ENCODE measurements at places on chromosomes 3 and 15.

DNA sequence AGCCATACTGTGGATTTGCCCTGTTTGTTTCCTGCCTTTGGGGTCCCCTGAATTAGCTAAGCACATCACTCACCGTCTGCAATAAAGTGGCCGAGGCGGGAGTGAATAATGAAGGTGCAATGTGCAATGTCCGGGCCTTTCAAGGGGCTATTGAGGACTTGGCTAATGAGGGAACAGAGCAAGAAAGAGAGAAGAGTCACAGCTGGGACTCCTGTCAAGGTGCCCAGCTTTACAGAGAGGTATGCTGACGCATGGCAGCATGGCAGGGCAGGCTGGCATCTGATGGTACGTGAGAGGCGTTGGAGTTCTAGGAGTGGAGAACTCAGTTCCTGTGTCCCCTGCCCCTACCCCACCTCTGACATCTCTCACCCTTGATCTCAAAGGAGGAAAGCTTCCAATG is 13.8 kb upstream of the ATP2B2 start:
- no peak for DNase-seq

GRCh38 chr15:73829523-73829922 is 43.8 kb upstream of the TBC1D21 start:
- no peak for DNase-seq

GRCh38 chr3:27076815-27077630 is 292.2 kb downstream of the NEK10 start:
- DNase-seq = no peak

- DNase-seq = peak; percentile 17
These were observed 21.7 kb upstream of the TBC1D21 start for GRCh38 chr15:73851689-73852088.

GRCh38 chr3:170584585-170585007 is 1.3 kb downstream of the SLC7A14 start:
- peak; percentile 47 for DNase-seq

DNA sequence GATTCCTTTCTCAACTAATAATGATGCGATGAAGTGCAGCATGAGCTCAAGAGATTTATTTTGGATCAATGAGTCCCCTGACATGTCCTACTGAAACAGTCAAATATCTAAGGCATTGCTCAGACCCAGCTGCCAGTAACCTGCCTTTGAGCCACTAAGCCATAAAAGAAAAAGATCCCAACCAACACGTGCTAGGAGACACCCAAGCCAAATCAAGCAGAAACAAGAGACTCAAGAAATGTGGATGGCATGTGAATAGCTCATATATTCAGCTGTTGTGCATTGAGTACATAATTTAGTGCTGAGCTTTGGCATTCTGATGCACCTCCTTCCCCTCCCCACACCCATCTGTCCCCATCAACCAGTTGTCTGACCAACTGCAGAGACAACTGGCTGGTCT is 29.2 kb downstream of the GJD2 start:
- no peak for DNase-seq

DNA sequence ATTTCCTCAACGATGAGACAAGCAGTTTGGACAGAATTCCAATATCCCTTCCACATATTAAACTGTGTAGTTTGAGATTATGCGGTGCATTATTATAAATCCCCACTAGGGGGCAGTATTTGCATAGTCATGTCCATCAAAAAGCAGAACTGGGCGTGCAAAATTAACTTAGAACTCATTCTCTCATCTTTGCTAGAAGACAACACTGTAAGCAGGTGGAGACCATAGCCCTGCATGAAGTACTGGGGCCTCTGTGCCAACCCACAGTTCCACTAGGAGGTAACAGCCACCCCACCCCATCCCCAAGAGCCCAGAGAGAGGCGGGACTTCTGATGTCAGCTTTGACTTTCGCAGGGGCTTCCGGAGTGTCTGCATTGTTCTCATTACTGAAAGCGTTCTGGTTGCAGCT is 106.6 kb upstream of the TMC3 start:
- DNase-seq = no peak

GRCh38 chr3:7290077-7290825 is 429.3 kb downstream of the GRM7 start:
- no peak for DNase-seq

DNA sequence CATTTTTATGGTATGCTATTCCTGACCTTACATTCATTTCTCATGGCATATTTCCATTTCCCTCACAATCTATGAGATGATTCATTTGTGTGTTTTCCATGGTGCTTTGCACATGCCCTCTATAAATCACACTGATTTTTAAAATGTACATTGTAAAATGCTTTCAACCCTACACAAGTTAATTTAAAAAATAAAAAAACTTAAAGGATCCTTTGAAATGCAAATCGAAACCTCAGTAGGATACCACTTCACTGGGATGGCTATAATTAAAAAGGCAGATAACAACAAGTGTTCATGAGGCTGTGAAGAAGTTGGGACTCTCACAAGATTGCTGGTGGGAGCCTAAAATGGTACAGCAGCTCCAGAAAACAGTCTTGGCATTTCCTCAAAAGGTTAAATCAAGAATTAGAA is 83.5 kb downstream of the FMN1 start:
- no peak for DNase-seq

DNA sequence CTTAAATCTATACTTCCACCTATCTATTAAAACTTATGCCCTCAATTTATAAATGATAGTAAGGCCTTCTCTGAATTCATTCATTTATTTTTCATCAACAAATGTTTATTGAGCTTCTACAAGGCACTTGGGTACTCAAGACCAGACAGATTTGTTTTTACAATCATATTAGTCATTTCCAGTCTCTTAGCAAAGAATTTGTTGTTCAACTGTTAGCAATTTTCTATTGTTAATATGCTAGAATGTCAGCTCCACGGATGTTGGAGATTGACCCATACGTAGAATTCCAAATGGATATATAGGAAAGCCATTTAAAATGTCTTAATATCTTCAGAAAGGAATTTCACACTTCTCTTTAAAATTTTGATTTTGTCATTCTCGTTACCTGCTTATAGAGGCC is 36.7 kb downstream of the ZBTB38 start:
- no peak for DNase-seq

GRCh38 chr3:71515636-71516365 is 67.7 kb downstream of the FOXP1 start:
- DNase-seq = no peak

- DNase-seq = no peak
These were observed 147.8 kb downstream of the SHOX2 start for GRCh38 chr3:157958457-157958856.

- DNase-seq = no peak
These were observed 32.7 kb downstream of the EFHB start for GRCh38 chr3:19901337-19901736.

GRCh38 chr15:28902856-28903255 is 17.1 kb downstream of the APBA2 start:
- DNase-seq = no peak

DNA sequence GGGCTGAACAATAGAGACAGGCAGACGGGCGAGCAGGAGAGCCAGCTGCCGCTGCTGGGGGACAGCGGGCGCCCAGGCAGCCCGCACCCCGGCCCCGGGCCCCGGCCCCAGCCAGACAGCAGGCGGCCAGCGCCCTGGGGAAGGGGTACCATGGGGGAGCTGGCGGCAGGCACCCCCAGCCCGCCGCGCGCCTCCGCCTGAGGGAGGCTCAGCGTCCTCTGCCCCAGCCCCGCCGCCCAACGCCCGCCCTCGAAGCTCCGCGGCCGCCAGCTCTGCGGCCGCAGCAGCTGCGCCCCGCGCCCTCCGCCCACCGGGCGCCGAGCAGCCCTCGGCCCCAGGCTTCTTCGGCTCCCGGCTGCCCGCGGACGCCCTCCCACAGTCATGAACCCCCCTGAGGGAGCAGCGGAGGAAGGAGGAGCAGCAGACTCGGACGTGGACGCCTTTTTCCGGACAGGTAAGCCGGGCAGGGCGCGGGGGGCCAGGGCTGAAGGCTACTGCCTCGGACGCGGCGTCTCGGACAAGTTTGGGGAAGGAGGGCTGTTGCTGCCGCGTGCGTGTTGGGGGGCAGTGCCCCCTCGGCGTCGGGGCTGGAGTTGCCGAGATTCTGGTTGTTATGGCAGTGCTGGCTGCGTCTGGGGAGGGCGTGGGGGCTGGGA is 41.6 kb upstream of the ROPN1 start:
- peak; percentile 21 for DNase-seq

DNA sequence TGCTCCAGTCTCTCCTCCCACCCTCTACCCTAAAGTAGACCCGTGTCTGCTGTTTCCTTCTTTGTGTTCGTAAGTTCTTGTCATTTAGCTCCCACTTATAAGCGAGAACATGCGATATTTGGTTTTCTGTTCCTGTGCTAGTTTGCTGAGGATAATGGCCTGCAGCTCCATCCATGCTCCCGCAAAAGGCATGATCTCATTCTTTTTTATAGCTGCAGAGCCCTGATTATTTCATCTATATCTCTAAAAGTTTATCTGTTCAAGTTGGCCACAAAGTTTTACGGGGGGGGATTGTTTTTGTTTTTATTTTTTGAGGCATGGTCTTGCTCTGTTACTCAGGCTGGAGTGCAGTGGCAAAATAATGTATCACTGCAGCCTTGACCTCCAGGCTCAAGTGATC is 4.4 kb upstream of the NEO1 start:
- no peak for DNase-seq

- no peak for DNase-seq
These were observed 1358.5 kb downstream of the ROBO2 start for GRCh38 chr3:78398401-78398800.

GRCh38 chr3:117536006-117536405 is 826.4 kb downstream of the TUSC7 start:
- DNase-seq = no peak

- DNase-seq = no peak
These were observed 15.1 kb downstream of the MKRN2 start for GRCh38 chr3:12571986-12572385.

GRCh38 chr3:146523531-146523930 is 20.9 kb downstream of the PLSCR1 start:
- DNase-seq = no peak

DNA sequence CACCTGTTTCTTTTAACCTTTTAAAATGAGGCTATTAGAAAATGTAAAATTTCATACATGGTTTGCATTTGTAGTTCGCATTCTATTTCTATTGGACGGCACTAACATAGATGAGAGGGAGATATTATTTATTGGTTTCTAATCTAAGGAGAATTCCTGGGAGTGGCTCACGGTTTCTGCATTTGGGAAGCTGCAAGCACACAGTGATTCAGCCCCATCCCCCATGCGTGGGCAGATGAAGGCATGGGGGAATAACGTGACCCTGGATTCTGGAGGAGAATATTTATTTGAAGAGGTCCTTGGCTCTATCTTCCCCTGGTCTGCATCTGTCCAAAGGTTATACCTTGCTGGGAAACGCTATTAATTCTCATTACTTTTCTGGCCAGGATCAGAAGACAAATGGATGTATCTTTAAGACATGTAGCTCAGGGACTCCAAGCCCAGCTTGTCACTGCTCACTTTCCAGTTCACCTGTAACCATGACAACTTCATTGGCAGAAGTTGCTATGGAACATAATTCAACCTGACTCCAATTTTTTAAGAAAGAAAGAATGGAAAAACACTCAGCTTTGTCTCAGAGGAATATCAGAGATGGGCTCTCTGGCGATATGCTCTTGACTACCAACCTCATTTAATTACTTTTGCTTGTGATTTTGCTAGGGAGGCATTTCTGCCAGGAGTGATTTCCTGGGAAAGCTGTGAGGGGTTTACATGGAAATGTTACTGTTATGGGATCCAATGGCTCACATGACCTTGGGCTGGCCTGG is 27.2 kb upstream of the POMGNT2 start:
- DNase-seq = no peak

- no peak for DNase-seq
These were observed 98.0 kb upstream of the ARHGEF26 start for GRCh38 chr3:154023148-154023547.

DNA sequence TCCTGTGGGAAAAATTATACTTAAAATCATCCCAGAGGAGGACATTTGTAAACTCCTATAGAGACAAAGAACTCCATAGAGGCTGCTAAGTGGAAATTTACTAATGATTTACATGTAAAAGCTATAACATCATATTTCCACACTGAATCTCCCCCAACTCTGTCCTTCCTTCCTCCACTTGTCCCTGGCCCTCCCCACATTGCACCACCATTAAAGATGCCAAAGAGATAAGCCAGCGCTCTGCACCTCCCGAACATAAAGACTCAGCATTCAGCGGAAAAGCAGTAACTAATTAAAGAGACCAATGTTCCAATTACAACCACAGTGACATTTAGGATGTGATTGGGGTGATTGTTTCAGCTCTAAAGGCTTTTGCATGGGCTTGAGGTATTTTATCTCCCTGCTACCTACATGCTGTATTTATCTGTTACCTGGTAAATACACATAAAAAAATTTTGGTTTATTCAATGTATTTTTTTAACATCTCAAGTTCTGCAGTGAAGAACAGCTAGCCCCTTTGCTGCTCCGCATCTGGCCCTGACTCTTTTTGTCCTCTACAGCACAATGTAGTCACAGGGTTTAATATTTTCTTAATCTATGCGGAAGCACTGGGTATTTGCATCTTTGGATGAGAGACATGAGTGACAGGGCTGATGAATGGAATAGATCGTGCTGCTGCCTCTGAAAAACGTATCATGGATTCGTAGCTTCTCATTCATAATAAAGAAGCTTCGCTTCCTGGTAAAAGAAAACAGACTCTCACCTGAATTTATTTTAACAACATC is 35.3 kb upstream of the B3GNT5 start:
- no peak for DNase-seq

- DNase-seq = no peak
These were observed 13.1 kb upstream of the NAALADL2 start for GRCh38 chr3:174846055-174846454.

DNA sequence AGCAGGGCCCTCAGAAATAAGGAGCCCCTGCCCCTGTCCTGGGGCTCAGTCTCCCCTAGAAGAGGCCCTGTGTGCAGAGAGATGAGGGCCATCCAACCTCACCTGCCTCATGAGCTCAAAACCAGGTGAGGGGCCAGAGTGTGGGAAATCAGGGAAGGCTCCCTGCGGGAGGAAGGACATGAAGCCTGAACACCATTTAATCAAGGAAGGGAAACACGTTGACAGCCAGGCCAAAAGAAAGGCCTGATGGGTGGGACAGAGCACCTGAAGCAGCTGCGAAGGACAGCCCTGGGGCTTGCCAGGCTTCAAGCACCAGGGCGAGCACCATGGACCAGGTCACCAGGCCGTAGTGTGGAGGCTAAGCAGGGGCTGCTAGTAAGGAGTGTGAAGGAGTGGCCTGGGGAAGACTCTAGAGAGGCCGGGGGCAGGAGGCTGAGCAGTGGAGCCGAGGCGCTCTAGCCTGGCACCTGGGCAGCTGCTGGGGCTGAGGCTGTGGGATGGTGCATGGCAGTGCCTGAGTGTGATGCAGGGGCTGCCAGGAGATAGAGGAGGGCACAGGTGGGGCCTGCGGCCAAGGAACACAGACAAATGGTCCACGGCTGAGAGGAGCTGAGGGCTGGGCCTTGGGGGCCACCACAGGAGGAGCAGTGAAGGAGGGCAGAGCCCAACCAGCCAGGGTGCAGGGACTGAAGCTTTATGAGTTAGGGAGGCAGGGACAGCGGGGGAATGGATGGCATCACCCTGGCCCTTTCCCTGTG is 16.1 kb downstream of the ACAA1 start:
- DNase-seq = no peak
